ENCODE measurements at places on chromosomes 12 and 14. TPM values are rescaled to one million over a fixed set of nuclear protein-coding genes. Genes with fewer than 3 reads are reported as not detected.

SERPINA6 gene
- total RNA-seq = 0.26 TPM

RNF212B gene
- total RNA-seq = not detected

LRFN5 gene
- 0.95 TPM for total RNA-seq

BCL2L14 gene
- not detected for total RNA-seq

TAS2R7 gene
- not detected for total RNA-seq

SLC10A1 gene
- total RNA-seq = 0.17 TPM
